ENCODE measurements at places on chromosomes 7 and 10.
A peak's percentile ranks its signal among the peaks of the same experiment; 100 is the strongest.

DNA sequence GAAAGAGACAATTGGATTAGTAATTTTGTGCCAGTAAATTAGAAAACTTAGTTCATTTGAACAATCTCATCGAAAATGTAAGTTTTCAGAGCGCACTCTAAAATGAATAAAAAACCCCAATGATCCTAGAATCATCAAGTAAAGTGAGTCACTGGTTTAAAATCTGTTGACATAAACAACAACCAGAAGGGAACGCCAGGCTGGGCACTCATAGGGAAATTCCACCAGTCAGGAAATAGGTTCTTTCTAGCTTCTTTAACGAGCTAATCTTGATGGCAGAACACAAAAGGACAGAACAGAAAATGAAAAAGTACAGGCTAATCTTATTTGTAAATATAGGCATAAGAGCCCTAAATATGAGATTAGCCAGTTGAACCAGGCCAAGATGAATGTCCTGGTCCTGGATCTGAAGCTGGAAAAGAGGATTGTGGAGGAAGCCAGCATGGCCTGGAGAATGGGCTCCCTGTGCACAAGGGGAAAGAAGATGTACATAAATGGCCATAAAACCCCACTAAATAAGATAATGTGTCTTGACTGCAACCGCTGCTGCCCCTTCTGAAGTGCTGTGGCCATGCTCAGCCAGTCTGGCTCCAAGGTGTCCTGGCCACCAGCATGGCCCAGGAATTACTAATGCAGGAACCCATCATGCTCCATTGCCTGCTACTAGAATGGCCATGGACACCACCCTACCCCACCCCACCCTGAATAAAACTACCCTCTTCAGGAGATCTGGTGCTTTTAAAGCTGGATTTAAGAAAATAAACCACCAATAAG lies 114.0 kb downstream of the WDFY4 start:
- no peak for DNase-seq

DNA sequence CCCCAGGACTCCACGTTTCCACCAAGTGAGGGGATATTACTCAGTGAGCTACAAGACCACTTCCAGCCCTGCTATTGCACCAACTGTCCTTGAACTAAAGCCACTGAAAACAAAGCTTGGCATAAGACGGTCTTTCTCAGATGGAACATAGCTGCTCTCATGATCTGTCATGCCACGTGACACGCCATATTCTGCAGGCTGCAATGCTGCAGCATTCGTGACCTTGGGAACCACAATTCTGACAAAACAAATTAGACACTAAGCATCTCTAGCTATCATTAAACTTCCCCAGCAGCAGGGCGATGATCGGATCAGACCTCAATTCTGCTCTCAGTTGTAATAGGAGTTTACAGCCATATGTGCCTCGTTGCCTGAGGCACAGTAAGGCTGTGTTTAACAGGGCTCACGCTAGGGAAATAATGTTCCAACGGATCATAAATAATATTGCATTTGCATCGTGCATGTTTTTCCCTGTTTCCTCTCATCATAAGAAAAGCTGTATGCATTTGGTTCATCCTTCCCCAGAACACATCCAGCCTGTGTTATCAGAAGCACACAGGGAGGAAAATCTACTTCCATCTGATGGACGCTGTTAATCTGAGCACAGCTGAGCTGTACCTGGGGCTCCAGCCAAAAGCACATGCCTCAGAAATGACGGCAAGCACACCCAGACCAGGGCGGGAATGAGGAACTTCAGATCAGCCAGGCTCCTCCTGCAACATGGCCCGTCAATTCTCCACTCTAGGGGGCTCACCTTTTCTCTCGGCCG lies 38.6 kb upstream of the CNPY1 start:
- DNase-seq, result peak; percentile 60

DNA sequence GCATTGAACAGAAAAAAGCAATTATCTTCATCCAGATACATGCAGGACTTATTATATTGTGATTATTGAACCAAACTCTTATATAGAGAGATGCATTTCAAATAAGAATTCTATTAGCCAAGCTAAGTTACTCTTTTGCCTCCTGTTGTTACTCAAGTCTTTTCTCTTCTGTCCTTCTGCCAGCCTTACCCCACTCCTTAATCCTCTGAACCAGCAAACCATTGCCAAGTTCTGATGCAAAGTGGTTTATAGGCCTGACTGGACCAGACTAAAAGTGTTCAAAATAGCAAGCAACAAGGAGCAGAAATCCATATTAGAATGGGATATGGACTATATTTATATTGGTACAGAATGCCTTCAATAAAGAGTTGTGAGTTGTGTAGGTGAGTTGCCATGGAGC lies 2.2 kb upstream of the SLC26A4 start:
- DNase-seq, result no peak

DNA sequence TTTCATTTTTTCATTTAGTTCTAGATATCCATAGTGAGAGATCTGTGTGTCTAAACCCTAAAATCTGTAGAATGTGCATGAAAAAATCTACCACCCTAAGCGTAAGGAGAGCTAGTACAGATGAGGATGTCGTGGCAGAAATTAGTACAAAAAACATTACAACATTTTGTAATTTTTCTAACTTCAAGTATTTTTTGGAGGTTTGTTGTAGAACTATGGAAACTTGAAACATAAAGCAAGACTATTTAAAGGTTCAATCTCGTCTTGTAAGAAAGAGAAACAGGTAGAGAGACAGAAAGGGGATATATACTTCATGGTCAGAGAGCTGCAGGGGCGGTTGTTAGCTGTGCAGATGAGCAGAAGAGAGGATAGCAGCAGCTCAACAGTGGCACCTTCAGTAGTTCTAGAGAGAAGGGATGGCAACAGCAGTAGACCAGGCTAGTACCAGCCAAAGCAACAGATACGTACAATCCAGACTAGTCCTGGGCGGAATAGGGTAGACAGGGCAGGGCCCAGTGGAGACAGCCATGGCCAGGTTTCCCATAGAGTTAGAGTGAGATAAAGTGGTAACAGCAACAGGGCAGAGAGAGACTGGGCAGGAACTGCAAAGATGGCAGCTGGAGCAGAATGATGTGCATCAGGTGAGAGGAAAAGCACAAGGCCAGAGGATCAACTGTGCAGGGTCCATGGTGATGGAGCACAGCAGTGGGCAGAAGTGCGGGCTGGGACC lies 145.2 kb downstream of the FRMD4A start:
- DNase-seq, result peak; percentile 38

- no peak for DNase-seq
These were observed 1.0 kb upstream of the DENND2A start for GRCh38 chr7:140641524-140642195.

DNA sequence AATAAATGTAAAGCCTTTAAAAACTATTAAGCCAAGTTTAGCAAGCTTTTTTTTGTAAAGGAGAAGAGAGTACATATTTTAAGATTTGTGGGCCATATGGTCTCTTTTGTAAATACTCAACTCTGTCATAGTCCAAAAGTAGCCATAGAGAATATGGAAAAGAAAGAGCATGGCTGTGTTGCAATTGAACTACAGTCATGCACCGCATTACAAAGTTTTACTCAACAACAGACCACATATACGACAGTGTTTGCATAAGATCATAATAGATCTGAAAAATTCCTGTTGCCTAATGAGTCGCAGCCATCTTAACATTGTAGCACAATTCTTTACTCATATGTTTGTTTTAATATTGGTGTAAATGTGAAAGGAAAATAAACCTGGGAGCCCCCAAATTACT lies 440.8 kb downstream of the HTR7 start:
- no peak for DNase-seq

- no peak for DNase-seq
These were observed 28.5 kb downstream of the HSPA12A start for GRCh38 chr10:116713846-116714245.

- no peak for DNase-seq
These were observed 29.3 kb upstream of the ERCC6 start for GRCh38 chr10:49568235-49568634.

DNA sequence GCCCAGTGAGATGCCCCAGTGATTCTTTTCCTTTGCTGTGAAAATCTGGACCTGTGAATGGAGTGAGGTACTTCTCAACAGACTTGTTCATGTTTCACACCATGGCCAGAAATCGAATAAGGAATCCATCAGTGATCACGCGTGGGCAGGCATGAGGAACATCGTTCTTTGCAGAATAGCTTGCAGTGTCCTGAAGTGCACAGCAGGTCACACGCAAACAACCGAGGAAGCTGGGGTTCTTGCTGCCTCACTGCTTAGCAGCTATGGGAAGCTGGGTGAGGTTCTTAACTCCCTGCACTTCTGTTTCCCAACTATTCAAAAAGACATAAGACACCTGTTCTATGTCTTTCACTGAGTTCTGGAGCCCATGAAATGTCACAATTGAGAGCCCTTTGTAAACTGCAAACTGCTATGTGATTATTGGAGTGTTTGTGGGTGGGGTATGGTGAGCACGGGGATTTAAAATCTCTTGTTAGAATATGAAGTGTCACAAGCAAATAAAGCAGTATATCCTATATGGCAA lies 253.4 kb downstream of the KIAA1217 start:
- no peak for DNase-seq

GRCh38 chr7:26081638-26082037 lies 70.4 kb upstream of the NFE2L3 start:
- DNase-seq, result peak; percentile 56

- no peak for DNase-seq
These were observed 47.7 kb upstream of the PLEKHA1 start for GRCh38 chr10:122326806-122327205.

DNA sequence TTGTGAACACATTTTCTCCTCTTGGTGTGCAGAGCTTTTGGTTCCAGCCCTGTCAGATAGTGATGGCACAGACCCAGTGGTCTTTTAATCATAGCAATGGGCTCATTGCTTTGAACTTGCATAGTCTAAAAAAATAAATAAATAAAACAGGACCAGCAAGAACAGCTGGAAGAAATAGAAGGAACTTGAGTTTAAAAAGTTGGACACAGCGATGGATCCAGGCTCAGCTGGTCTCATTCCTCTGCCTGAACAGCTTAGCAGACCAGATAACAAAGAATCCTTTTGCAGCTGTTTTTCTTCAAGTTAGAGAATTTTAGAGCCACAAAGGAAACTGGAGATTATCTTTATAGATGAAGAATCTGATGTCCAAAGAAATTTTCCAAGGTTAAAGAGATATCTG lies 1005.6 kb downstream of the LRMDA start:
- no peak for DNase-seq

GRCh38 chr7:101953248-101953819 lies 135.9 kb downstream of the CUX1 start:
- DNase-seq, result peak; percentile 49

DNA sequence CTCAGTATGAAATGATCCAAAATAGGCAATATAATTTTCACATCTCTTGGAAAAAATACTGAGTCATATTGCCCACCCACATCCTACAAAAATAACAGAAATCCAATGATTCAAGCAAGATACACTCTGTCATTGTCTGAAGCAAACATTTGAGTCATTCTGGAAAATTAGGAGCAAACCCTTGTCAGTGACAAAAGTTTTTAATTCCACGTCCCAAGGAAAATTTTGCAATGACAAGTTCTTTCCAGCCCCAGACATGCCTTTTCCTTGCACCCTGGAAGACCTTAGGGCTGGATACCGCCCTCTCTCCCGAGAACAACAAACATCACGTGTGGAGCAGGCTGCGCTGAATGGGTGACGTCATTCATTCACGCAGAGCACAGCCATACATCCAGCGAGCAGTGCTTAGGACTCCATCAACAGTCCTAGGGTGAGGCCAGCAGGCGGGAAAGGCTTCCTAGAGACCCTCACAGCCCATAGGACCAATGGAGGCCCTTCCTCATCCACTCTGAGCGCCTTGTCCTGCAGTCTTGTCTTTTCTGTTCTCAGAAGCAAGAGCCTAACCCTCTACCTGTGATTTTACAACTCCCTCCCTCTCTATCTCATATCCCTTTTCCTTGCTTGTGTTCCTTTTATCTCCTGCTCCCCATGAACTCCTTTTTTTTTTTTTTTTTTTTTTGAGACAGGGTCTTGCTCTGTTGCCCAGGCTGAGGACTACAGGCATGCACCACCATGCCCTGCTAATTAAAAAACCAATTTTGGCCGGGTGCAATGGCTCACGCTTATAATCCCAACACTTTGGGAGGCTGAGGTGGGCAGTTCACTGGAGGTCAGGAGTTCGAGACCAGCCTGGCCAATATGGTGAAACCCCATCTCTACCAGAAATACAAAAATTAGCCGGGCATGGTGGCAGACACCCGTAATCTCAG lies 23.5 kb upstream of the KDM7A start:
- no peak for DNase-seq

DNA sequence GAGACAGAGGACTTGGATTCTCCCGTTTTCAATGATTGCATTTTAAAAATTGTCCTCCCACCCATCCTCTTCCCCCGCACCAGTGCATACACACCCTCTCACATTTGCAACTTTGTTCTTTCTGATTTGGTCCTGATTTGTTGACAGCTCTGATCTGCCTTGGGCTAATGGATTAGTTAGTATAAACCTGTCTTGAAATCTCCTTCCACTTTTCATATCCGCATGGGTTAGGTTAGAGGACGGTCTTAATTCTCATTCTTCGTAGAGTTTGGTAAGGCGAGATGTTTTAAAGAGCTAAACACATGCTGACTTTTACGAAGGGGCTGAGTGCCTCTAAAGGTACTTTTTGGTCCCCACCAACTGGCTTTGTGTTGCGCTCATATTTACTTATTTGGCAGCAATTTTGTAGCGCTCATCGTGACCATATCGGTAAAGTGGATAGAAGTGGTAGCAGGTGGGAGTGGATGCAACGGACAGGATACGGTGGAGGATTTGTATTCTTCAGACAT lies 1.1 kb downstream of the AHR start:
- DNase-seq, result peak; percentile 55

DNA sequence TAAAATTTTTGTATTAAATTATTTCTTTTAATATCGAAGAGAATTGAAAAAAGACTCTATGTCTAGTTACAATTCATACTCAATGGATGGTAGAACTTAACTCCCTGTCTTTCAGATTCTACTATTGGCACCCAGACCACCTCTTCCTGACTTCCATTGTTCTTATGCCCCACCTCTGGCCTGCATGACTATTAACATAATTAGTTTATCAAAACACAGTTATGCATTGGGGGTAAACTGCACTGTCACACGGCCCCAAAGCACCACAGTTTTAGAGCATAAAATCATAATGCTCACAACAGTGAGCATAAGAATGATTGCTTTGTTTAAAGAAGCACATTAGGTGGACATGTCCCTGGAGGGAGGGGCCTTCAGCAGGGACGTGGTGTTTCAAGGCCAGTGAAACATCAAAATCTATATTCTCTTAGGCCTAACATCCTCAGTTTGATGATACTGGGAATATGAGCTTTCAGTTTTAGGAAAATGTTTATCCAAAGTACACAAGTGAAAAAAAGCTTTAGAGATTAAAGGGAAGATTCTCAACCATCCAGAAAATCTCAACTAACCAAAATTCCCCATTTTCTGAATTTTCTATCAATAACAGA lies 79.8 kb downstream of the NRP1 start:
- no peak for DNase-seq

DNA sequence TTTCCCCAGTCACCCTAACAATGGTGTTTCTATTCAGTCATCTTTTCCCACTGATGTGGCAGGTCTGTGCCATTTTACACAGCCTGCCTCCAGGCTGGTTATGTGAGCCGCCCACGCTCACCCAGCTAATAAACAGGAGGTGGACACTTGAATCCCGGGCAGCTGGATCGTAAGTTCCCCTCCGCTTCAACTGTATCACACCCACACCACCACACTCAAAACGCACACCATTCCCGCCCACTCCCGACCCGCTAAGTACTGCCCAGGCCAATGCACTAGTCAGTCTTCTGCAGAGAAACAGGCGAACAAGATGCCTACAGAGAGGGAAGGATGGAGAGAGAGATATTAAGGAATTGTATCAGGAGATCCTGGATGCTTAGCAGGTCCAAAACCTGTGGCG lies 38.9 kb upstream of the PFKP start:
- DNase-seq, result no peak

- DNase-seq, result no peak
These were observed 38.4 kb downstream of the VSTM4 start for GRCh38 chr10:49076741-49077521.
